CD4-positive, alpha-beta memory T cell (primary cell): ENCODE measurements at places on chromosomes 3 and 15.

- no peak for DNase-seq
These were observed 38.6 kb upstream of the HES1 start for GRCh38 chr3:194097141-194097882.

DNA sequence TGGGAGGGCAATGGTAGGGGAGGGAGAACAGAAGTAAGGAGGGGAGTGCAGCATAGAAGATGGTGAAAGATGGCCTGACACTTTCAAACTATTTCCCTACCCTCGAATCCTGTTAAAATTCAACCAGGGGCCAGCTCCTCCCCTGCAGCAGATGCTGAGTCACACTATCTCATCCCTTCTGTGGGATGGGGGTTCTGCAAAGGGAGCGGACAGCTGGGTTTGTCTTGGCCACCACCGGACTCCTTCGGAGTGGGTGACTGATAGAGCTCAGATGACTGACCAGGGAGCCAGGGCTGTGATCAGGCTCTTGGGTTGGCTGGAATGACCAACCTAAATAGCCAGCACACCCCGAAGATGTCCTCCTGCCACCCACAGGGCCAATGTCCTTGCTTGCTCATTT is 33.6 kb upstream of the TMCC1 start:
- no peak for DNase-seq

GRCh38 chr3:71148455-71149060 is 435.0 kb downstream of the FOXP1 start:
- DNase-seq = no peak

GRCh38 chr3:131796558-131797198 is 238.1 kb downstream of the CPNE4 start:
- no peak for DNase-seq

GRCh38 chr15:65598468-65598867 is 12.5 kb downstream of the INTS14 start:
- DNase-seq = no peak

DNA sequence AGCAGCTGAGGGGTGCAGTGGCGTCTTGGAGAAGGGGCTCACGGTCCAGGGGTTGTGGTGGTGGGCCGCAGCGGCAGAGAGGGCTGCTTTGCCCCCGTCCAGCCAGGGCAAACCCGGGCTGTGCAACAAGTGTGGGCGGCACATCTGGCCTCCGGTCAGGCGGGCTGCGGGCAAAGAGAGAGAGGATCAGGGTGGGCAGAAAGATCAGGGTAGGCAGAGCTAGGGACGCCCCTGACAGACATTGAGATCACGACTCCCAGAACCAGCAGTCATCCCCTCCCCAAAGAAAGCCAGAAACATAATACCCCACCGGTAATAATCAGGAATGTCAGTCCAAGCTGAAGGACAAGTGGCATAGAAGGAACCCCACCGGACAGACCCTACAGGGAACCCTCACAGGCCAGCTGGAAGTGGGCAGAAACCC is 6.8 kb downstream of the GATA2 start:
- DNase-seq = no peak

DNA sequence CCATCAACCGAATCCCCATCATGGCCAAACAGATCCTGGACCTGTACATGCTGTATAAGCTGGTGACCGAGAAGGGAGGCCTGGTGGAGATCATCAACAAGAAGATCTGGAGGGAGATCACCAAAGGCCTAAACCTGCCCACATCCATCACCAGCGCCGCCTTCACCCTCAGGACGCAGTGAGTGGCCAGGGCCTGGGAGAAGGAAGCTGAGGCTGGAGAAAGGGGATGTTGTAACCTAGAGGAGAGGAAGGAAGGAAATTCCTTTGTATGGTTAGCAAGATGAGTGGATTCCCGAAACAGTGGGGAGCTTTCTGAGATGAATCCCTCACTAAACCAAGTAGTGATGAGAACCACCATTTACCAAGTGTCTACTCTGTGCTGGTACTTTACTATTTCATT is 25.8 kb upstream of the CLK3 start:
- no peak for DNase-seq

DNA sequence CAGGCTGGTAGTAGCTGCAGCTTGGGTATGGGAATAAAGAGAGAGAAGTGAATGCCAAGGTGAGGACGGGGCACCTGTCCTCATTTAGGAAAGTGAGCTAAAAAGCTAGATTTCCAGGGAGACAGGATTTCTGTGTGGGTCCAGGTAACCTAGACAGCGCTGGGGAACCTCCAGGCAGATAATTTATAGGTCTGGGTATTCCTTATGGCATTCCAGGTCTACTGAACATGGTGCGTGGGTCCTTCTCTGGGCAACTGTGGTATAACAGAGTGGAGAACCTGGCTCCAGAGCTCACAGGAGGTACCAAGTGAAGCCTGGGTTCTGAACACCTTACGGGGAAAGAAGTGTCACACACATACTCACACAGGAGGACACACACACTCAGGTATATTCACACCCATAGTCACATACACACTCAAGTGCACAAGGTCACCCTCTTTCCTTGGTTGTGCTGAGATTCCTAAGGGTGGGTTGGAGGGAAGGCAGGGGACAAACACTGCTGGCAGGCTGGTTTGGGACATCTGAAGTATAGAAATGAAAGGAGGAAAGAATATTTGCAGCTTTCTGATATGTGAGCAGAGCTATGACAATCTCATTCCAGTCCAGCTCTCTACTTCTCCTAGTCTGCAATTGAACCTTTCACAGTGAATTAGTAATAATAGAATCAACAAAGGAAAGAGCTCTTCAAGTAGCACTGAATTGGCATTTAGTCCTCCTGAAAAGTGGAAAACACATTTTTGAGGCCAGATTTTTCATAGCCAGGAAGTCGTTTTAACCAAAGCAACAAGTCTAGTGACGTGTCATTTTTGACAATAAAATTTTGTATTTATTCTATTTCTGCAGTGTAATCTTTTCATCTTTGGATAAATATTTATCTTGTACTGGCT is 37.4 kb upstream of the ITGA11 start:
- no peak for DNase-seq

DNA sequence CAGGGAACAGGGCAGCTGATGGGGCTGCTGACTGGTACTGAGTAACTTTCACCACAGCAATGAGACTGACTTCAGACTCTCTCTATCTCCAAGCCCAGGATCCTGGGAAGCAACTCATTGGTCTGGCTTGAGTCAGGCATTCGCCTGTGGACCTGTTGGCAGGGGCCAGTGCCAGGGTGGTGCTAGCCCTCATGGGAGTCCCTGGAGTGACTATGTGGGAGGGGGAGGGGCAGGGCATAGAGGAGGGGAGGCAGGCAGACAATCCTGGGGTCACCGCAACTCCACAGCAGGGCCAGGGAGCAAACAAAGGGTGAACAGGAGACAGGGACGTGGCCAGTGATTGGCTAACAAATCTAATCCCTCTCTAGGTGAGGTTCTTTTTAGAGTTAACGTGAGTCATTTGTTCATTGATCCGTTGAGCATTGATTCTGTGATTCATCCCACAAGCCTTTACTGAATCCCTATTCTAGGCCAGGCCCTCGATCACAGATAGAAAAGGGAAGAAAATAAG is 71.8 kb downstream of the CEMIP start:
- DNase-seq = no peak

DNA sequence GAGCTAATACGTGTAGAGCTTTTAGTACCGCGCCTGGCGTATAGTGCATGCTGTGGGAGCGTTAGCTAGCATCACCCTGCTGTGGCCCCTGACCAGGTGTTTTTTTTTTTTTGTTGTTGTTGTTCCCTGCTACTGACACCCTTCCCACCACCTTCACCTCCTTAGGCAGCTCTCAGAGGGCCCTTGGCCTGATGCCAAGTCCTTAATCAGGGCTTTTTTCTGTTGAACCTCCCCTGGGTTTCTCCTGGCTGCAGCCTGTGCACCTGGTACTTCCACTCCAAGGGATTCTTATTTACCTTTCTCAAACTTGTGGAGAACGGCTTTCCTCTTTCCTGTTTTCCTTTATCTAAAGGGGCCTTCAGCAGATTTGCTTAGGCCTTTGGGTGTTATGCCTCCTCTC is 53.3 kb downstream of the SLC7A14 start:
- no peak for DNase-seq

DNA sequence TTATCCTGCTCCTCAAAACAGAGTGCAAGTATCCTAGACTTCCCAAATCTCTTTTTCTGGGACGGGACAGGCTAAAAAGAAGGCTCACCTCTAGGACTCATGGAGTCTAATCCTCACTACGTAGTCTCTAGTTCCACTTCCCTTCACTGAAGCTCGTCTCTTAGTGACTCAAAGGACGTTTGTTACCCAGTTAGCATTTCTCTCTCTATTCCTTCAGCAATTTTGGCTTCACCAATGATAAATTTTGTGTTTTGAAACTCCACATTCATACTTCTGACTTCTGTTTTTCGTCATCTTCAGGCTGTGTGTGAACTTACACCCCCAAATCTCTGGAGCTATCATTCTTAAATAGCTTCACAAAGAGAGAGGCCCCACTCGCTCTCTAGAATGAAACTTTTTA is 627.1 kb downstream of the NAALADL2 start:
- no peak for DNase-seq

- DNase-seq = no peak
These were observed 52.3 kb upstream of the GALNT15 start for GRCh38 chr3:16122155-16122554.

DNA sequence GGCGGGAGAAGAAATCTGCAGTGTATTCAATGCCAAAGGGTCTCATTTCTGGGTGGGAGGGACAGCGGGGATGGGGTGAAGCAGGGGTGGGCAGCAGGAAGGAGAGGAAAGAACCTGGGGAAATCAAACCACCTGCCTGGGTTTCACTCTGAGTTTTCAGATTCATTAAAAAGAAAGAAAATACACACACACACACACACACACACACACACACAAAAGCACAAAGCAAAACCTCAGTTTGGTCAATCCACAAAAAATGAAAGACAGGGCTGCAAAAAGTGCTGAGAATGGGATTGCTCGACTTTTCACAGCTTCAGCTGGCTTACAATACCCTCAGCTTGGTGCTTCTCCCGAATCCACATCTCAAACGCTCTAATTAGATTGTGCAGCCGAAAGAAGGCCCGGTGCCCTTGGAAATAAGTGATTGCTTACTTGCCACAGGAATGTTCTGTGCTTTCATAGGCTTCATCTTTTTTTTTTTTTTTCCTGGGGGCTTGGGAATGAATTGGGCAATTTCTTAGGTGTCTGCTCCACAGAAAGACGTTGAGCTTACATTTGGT is 370.5 kb downstream of the RORA start:
- DNase-seq = no peak

GRCh38 chr3:149604125-149604875 is 53.5 kb downstream of the WWTR1 start:
- DNase-seq = no peak

- no peak for DNase-seq
These were observed 105.1 kb upstream of the BCL6 start for GRCh38 chr3:187850258-187850921.

DNA sequence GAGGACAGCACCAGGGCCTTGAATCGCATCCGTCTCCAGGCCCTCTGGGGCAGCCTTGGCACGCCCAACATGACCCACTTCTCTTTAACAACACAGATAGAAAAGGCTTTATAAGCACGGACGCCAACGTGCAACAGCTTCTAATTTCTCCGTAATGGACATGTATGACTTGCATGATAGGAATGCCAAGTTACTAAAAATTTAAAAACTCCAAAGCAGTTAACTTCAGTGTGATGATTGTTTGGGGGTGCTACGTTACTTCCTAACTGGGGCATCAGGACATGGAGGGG is 30.9 kb upstream of the SNRPA1 start:
- no peak for DNase-seq

DNA sequence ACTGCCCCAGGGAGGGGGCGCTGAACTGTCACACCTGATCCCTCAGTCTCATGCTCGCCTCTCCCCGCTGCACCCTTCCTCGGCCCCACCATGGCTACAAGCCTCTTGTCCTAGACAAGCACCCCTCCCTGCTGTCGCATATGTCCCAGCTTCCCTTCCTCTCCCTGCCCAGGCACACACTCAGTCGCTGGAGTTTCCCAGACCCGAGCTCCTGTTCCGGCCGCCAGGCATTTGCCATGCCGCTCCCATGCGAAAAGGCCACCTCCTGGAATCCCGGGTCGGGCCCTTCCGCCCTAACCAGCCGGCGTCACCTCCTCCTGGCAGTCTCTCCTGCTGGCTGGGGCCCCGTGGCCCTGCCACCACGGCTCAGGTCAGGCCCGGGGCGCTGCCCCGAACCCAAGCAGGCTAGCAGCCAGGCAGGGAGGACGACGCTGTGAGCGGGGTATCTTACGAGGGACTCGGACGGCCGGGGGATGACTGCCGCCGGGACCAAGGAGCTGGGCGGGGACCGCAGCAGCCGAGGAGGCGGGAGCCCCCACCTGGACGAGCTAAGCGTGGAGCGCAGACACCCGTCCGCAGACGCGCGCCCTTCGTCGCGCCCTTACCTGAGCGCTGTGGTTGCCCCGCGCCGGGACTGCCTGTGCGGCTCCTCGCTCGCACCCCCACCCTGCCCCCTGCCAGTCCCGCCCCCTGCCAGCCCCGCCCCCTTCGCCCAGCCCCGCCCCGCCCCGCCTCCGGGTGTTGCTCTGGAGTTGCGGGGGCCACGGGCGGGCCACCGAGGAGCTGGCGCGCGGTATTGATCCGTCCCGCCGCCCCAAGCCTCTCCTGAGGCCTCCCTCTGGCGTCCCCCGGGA is at the start of gene ALS2CL:
ALS2CL (minus strand) TSS at position 642 of the 854 bp plus-strand sequence. CDS start 4,239 bp downstream, outside the sequence.
- DNase-seq = peak; percentile 76

DNA sequence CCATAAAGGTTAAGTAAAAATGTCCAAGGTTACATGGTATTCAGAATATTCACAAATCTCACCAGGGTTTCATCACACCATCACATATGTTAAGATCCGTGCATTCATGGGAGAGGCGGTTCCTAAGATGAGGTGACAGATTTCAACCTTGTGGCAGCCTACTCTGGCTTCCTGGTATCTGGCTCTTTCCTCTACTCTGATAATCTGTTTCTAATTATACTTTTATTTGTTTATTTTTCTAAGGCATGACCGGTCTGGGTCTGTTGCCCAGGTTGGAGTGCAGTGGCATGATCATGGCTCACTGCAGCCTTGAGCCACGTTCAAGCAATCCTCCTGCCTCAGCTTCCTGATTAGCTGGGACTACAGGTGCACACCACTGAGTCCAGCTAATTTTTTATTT is 34.4 kb downstream of the RAF1 start:
- no peak for DNase-seq

- DNase-seq = no peak
These were observed 106.2 kb downstream of the IQSEC1 start for GRCh38 chr3:12966847-12967605.

- DNase-seq = peak; percentile 54
These were observed 423 bp downstream of the TKT start for GRCh38 chr3:53255423-53255774.

DNA sequence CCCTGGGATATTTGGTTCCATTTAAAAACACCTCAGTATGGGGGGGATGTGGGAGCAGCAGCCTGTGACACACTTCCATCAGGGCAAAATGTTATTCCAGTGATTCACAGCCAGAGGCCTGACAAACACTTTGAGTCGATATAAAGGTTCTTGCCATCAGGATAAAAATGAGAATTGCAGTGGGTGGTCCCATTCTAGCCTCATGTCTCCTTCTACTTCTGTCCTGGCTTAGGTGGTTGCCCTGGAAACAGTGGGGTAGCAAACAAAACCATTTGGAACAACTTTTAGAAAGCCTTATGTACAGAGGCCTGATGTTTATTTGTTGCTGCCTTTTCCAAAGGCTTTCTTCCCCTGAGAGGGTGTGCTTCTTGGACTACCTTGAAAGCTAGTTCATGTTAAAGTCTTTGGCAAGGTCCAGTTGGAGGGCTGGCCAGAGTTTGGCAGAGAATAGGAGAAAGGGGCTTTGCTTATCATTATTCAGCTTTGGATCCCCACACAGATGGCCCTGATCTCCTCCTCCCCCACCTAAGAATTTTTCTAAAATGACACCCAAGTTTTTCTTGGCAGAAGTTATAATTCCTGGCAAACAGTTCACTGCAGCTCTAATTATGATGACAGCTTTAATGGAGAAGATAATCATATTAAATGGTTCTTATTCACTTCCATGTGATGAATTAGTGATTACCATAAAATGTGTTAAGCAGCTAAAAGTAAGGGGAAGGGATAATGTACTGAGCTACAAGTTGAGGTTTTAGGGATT is 84.2 kb upstream of the ZNF280D start:
- no peak for DNase-seq
